ENCODE measurements at places on chromosomes 7 and 10.

DNA sequence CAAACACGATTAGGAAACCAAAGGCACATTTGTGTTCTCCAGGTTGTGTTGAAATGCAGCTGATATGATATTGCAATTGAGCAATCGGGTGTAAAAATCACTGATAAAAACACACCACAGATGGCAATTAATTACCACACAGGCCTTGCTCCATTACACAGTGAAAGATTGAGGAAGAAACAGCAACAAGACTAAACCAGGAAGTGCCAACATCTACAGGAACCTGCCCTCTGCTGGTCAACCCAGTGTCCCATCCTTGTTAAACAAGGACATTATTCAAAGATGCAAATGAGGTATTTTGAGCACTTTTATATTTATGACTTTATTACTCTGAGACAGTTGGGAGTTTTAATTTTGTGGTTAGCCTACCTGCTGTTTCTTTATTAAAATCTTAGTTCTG is 765.6 kb upstream of the GHITM start:
- peak; percentile 8 for DNase-seq

- DNase-seq, result no peak
These were observed 709.4 kb downstream of the AUTS2 start for GRCh38 chr7:70307544-70308106.

DNA sequence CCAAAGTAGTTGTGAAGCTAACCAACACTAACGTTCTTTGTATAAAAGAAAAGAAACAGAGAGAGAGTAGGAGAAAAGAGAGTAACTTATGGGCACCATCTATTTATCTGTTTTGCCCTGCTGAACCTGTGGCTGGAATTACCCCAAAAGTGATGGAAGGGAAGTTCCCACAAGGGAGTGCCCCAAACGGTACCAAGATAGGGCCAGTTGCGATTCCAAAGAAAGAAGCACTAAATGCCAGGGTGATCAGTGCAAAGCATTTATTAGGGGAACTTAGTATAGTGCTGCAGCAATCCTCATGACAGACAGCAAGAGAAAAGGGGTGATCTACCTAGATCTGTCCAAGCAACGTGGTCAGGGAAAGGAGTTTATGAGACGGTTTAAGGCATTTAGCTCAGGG is 190.2 kb downstream of the SORCS3 start:
- DNase-seq, result no peak

GRCh38 chr10:10911471-10911921 is 106.2 kb upstream of the CELF2 start:
- DNase-seq, result no peak

DNA sequence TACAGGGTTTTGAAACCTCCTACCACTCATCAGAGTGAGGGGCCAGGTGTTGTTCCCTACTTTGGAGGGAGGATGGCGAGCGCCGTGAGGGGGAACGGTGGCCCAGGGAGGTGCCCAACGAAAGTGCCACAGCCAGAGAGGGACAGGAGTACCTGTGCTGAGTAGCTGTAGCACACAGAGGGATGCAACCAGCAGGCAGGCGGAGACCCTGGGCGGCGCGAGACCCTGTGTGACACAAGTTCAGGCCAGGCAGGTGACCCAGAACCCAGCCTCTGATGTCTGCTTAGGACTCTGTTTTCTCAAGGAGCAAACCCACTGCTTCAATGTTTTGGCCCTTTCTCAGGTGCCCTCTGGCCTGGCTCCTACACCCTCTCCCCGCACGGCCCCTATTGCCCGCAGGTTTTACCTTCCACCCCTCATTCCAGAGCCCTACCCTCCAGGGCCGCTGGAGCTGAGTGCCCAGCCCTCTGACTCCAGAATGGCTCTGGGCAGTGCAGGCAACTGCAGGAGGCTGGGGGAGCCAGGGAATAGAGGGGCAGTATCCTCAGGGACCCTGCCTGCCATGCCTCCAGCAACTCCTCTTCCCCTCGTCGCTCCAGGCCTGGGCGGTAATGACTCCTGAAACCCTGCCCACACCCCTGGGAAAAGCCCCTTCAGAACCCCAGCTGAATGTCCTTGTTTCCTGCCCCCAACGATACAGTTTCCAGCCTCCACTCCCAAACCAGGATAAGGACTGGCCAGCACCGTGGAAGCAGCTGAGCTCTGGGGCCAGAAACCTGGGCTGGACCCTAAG is 164.1 kb upstream of the RHEB start:
- no peak for DNase-seq

DNA sequence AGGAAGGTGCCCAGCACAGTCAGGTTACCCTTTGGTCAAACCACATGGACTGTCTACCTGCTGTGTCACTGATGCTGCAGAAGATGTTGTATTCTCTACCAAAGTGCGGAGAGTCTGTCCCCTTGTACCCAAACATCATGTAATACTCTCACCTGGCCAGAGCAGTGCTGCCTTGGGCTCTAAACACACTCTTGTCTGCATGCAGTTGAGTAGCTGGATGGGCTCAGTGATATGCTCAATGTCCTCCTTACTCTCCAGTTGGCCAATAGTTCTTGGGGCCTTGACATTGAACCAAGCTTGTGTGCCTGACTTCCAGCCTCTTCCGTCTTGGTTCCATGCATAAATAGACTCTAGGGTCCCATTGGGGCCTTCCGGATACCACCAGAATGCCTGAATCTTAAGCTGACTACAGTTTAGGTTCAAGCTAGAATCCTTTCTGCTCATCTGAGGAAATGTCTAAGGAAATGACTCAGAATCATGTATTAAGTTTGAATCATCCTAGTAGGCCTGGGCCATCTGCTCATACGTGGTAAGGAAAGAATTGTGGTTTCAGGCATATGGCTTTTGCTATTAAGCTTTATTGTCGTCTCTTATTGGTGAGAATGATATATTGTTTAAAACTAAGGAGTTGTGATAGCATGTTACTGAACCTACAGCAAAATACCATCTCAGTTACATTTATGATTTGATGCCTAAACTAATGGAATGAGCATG is 118.0 kb downstream of the OTUD1 start:
- DNase-seq, result no peak

GRCh38 chr10:84329986-84330651 is 1.7 kb downstream of the CCSER2 start:
- no peak for DNase-seq

- DNase-seq, result no peak
These were observed 16.7 kb downstream of the LIPF start for GRCh38 chr10:88680958-88681357.

- DNase-seq, result no peak
These were observed 30.5 kb upstream of the CHST3 start for GRCh38 chr10:71933651-71934050.

DNA sequence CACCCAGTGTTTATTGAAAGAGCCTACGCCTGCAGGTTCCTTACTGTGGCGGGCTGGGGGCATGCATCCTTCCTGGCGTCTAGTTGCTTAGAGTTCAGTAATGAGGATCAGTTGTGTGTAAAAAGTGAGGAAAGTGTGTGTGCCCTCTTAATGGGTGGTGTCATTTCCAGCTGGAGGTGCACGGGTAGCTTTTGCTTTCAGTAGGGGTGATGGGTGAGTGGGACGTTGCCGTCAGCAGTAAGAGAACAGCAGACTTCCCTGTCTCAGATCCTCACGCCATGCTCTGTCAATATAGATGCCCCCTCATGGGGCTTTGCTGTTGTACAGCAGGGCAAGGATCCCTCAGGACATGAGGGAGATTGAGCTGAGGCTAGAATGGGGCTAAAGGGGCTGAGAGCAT is 352.6 kb upstream of the GALNT17 start:
- DNase-seq, result no peak

GRCh38 chr7:105156731-105157130 is 142.7 kb downstream of the KMT2E start:
- no peak for DNase-seq

DNA sequence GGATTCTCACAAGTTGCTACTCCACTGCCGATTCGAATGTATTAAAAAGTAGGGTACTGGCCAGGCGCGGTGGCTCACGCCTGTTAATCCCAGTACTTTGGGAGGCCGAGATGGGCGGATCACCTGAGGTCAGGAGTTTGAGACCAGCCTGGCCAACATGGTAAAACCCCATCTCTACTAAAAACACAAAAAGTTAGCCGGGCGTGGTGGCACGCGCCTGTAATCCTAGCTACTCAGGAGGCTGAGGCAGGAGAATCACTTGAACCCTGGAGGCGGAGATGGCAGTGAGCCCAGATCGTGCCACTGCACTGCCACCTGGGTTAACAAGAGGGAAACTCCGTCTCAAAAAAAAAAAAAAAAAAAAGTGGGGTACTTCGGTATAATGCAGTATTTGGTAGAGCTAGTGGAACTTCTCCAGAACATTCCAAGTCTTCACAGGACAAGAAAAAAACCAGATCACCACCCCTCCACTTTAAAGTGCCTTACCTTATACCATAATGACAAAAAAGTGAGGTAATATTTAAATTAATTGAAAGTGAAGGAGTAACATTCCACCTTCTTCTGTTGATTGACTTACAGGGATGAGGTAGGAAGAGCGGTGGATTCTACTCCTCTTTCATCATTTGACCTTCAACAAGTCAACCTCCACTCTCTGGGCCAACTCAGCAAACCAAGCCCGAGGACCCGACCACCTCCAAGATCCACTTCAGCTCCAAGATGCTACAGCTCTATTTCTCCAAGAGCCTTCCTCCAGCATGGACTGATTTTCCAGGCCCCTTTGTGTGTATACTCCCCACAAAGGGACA is 2.0 kb downstream of the BAZ1B start:
- DNase-seq, result no peak

DNA sequence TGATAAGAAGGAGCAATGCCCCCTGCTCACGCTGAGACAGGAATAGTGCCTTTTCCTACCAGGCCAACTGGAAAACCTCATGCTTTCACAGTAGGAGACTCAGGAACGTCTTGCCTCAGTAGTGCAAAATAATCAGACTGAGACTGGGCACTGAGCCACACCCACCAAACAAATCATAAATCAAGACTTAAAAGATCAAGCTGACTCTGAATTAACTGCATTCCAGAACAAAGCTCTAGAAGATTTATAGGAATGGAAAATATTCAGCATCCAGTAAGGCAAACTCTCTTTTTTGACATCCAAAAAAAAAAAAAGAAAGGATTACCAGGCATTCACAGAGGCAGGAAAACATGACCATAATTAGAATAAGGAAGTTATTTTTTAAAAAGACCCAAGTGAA is 30.5 kb upstream of the SLC18A3 start:
- DNase-seq, result no peak

GRCh38 chr10:100208276-100208675 is 21.1 kb downstream of the CHUK start:
- DNase-seq, result no peak

DNA sequence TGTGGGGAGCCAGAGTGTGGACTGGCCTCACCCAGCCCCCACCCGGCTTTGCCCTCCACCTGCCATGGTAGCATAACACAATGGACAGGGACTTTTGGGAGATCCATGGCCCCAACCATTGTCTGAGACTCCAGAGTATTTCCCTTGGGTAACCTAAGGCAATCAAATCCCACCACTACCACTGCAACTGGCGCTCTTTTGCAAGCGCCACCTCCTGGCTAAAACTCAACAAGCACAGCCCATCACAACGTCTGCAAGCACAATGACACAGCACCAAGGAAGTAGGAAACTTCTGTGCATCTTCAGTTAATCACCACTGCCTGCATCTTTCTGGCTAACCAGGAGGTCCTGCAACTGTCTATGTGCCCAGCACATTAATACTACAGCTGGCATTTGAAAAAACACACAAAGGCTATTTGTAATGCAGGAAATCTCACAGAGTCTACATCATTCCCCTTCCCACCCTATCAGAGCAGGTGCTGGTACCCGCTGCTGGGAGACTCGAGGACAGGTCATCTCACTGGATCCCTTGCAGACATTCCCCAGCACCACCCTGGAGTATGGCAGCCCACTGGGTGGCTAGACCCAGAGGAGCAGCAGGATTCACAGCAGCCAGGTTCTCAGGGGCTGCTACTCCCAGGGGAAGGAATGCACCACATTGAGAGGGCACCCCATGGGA is 27.7 kb downstream of the ANKRD26 start:
- DNase-seq, result no peak

DNA sequence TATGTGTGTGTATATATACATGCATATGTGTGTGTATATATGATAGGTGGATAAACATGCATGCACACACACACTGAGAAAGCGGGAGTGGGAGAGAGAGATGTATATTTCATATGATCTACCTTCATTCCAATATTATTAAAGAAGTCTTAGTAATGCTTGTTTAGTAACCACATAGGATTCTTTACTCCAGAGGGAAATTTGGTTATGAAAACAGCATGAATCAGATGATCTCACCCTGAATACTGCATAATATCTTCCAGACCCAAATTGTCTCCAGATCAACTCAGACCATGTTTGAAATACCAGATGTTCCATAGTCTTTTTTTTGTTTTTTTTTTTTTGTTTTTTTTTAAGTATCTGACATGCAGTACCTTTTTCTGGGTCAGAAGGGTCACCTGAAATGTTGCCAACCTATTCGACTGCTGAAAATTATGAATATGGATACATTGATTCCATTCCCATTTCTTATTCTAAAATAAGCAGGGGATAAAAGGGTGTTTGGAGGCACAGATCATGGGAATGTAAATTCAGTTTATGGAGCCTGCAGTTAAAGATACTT is 17.4 kb downstream of the TES start:
- DNase-seq, result no peak

DNA sequence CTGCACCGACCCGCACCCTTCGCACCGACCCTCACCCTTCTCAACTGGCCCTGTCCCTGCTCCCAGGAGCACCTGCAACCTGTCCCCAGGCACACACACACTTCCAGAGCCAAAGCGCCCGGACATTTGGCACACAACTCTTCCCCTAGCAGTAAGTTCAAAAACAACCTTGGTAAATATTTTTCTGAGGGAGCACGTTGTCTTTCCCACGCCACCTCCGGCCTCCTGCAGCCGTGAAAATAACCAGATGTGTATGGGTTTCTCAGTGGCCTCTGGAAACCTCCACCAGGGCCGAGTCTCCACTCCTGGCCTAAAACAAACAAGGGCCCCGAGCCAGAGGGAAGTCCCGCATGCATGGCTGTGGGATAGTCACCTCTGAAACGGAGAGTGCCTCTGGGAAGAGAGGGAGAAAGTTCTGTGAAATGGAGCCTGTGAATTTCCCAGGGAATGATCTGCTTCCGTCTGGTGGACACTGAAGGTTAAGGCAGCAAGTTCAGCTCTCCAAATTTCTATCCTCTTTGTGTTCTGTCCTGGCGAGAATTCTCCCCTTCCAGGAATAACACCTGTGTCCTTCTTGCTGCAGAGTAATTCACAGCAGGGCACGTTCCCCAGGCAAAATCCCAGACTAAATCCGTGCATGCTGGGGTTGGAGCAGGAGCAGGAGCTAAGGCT is 15.8 kb downstream of the PODXL start:
- DNase-seq, result no peak

GRCh38 chr7:92699966-92700514 is 109.8 kb upstream of the FAM133B start:
- no peak for DNase-seq

- no peak for DNase-seq
These were observed 117.4 kb upstream of the GNAI1 start for GRCh38 chr7:80017101-80017698.

GRCh38 chr10:110158051-110159005 is 49.1 kb upstream of the MXI1 start:
- DNase-seq, result no peak

DNA sequence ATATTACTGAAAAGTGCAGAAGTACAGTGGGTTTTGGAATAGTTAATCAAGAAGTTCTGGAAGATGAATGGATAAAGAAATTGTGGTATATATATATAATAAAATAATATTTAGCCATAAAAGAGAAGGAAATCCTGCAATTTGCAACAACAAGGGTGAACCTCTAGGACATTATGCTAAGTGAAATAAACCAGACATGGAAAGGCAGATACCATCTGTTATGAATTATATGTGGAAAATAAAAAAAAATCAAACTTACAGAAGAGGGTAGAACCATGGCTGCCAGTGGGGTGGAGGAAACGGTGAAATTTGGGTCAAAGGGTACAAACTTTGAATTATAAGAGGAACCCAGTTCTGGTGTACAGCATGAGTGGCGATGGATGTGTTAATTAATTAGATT is 162.6 kb downstream of the BICC1 start:
- DNase-seq, result no peak

Data from globus pallidus (tissue), 1 donor.